ENCODE measurements at places on chromosomes 12 and 14.

DNA sequence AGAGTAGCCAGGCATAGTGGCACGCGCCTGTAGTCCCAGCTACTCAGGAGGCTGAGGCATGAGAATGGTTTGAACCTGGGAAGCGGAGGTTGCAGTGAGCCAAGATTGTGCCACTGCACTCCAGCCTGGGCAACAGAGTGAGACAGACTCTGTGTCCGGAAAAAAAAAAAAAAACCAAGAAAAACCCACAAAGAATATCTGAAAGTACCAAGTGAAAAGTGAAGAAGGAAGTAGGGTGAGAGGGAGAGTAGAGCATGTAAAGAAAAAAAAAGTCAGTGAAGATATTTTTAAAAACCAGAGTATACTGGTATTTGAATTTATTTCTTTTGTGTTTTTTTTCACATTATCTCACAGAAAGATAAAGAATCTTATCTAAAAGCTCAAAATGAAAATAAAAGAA is 43.3 kb upstream of the ISM2 start:
- DNase-seq: peak; percentile 64

DNA sequence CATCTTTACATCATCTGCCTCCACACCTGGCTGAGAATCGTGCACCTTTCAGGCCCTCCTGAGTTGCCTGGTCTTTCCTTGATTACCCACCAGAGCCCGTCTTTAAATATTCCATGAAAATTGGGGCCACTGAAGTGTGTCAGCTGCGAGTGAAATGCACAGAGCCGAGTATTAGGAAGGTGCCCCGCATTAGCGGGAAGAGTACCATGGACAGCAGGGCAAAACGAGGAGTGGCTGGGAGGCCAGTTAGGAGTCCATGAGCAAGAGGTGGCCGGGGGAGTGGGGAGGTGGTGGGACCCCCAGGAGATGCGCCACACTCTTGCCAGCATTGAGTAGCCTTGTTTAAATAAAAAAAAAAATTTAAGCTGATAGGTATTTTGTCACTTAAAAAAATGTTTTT is 99.6 kb downstream of the TSPAN9 start:
- no peak for DNase-seq

DNA sequence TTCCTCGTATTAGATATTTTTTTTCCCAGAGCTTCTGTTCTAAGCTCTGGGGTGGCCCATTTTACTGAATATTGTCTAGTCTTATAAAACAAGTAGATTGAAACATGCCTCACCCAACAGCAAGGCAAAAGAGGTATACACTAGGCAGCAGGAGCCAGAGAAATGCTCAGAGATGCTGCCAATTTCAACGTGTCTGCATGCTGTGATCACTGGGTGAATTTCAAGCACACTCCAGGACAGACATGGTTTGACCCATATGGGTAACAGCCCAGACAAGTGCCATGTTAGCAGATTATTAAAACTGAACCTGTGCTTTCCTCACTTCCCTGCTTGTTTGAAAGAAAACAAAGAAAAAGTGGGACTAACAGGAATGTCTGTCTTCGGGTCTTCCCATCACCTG is 321.3 kb downstream of the MED13L start:
- DNase-seq: no peak

DNA sequence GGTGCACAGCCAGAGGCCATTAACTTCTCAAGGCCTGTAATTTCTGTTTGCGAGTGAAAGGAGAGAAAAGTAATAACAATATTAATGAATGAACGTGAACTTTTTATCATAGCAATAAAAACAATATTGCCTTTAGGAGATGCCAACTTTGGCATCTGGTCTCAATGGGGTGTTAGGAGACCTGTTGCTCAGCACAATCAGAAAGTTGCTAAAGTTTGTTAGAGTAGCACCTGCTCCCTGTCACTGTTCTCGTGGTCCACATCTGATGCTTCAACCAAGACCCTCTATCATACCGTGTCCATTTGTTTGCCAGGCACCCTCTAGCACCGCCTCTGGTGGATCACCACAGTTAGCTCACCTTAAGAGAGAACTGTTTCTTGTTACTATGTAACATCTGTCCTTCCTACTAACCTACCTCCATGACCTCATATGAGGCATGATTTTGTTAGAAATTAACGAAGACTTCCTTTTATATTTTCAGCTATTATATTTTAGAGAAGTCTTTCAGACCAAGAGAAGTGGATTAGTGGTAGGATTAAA is 12.5 kb upstream of the CLEC4E start:
- DNase-seq: no peak

DNA sequence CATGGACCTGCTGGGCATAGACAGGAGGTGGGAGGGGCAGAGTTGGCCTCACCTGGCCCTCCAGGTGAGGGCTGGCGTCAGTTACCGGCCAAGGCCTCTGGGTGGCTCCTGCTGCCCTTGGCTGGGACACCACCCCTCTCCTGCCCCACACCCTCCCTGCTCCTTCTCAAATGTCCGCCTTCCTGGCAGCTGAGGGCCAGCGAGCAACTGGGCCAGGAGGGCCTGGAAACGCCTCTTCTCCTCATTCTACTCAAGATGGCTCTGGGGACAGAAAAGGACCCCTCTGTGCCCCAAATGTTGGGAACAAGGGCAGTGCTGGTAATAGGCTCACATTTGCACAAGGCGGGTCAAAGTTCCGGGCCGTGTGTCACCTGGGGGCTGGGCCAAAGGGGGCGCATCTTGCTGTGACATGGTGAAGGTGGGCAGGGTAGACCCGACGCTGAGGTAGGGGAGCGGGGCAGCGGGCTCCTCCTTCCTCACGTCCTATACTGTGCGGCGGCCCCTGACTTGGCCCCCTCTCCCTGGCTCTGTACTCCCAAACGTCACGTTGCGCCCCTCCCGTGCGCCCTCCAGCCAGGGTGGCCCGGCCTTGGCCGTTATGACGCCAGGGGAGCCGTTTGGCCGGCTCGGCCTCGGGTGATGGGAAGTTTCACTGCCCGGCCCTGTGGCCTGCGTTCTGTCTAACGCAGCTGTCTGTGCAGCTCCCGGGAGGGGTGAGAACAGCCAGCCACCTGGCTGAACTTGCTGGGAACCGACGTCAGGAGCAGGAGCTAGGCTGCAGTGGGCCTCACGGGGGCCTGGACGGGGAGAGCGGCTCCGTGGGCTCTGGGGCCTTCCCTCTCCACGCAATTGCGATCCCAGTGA is 18.0 kb upstream of the DLK1 start:
- DNase-seq: no peak

- DNase-seq: no peak
These were observed 171.2 kb downstream of the ERC1 start for GRCh38 chr12:1162081-1162760.

DNA sequence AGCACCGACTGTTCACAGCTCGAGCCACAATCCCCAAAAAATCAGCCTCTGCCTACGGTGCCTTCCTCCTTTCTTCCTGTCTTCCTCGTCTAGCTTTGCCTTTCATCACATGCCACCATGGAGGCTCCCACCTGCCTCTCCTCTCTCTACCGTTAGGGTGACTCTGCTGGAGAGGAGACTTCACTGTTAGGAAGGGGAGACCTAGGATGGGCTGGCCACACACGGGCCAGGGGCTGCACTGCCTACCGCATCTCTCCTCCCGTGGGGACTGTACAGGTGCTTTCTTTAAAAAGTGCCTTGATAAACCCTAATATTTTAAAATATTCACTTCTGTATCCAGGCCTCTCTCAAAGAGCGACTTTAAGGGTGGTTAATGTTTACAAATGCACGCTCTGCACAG is 1104.7 kb downstream of the BCL11B start:
- DNase-seq: no peak

GRCh38 chr14:65560340-65561027 is 148.0 kb downstream of the FUT8 start:
- DNase-seq: no peak

- DNase-seq: no peak
These were observed 248.2 kb downstream of the SLC41A2 start for GRCh38 chr12:104709692-104710435.

DNA sequence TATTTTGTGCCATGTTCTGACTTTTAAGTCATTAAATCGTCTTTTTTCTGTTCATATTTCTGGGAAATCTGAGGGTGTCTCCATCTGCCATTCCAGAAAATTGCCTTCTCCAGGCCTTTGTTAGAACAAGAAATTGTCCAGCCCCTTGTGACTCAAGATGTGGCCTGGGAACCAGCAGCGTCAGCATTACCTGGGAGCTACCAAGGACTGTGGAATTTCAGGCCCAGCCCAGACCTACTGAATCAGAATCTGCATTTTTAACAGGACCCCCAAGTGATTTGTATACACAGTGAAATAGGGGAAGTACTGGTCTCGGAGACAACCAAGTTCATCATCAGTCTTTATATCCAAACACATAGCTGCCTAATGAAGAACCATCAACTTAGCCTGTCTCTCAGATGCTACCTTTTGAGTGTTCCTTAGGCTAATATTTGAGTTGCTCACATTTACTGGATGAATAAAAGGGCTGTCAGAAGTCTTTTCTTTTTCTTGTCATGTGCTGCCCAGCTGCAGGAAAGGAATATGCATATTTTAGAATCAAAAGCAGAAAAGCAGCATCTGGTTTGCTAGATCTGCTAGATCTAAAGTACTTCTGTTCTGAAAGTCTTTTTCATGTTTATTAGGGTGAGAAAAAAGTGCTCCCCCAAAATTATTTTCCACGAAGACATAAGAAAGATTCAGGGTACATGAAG is 21.2 kb downstream of the GPHB5 start:
- DNase-seq: no peak

DNA sequence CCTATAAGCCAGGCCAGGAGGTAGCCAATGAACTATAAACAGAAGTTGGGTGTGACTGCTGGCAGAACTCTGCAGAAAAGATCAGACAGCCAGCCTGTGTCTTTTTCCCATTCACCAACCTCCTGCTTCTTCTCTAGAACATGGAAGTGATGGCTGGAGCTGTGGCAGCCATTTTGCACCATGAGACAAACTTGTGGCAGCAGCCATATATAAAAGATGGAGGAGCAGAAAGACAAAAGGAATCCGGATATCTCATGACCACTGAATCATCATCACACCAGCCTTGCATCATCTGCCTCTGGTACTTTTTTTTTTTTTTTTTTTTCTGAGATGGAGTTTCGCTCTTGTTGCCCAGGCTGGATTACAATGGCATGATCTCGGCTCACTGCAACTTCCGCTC is 8.7 kb downstream of the BEGAIN start:
- no peak for DNase-seq

DNA sequence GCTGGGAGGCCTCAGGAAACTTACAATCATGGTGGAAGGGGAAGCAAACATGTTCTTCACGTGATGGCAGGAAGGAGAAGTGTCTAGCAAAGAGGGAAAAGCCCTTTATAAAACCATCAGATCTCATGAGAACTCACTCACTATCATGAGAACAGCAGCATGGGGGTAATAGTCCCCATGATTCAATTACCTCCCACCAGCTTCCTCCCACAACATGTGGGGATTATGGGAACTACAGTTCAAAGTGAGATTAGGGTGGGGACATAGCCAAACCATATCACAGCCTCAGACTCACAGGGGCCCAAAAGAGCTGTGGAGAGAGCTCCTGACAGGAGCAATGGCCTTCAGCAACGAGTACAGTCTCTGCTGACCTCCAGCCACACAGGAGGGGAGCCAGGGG is 151.4 kb downstream of the GXYLT1 start:
- no peak for DNase-seq

DNA sequence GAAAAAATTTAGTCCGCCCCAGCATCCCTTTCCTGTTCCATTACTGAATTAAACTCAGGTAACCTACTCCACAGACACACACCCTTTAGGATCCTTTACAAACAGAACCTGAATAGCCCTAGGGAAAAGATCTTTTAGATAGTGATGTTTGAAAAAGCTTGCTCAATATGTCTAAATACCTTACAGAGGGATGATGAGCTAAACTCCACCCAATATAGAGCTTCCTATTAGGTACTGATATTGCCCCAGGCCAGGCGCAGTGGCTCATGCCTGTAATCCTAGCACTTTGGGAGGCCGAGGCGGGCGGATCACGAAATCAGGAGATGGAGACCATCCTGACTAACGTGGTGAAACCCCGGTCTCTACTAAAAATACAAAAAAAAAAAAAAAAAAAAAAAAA is 50.1 kb downstream of the FERMT2 start:
- no peak for DNase-seq

Data from hematopoietic multipotent progenitor cell treated with erythropoietin and hydrocortisone succinate and interleukin-3 and kit ligand, for 4 days (in vitro differentiated cells).